ENCODE measurements at places on chromosomes 13 and 19.

DNA sequence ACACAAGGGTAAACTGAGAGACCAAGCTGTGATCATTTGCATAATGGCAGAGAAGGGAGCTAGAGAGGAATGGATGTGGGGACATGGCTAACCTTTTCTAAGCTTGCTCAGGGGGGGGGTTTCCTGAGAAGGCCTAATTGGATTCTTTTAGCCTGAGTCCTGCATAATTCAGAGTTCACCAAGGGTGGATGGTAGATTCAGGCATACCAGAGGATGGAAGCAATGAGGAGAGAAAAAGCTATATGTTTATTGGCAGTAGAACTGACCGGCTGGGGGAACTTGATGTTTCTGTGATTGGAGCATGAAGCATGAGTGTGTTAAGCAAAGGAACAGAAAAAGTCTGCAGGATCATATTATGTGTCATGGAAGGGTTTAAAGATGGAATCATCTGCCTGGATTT is 65.9 kb upstream of the KLF12 start:
- DNase-seq: no peak

- DNase-seq: no peak
Observed at GRCh38 chr19:57321751-57322150, 1.5 kb downstream of the ZNF543 start.

DNA sequence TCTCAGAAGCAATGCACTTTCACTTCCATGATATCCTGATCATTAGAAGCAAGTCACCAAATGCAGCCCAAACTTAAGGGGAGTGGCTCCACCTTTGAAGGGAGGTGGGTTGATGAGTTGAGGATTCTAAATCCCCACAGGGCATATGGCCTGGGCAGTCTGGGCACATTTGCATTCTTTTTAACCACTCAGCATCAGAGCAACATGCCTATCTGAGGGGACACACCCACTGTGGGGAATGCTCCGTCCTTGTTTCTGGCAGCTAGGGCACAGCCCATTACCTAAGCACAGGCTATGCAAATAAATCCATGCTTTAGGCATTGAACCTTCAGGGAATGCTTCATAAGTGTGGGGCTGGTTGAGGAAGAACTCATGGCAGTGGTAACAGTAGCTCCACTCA is 12.3 kb upstream of the SACS start:
- peak; percentile 22 for DNase-seq

DNA sequence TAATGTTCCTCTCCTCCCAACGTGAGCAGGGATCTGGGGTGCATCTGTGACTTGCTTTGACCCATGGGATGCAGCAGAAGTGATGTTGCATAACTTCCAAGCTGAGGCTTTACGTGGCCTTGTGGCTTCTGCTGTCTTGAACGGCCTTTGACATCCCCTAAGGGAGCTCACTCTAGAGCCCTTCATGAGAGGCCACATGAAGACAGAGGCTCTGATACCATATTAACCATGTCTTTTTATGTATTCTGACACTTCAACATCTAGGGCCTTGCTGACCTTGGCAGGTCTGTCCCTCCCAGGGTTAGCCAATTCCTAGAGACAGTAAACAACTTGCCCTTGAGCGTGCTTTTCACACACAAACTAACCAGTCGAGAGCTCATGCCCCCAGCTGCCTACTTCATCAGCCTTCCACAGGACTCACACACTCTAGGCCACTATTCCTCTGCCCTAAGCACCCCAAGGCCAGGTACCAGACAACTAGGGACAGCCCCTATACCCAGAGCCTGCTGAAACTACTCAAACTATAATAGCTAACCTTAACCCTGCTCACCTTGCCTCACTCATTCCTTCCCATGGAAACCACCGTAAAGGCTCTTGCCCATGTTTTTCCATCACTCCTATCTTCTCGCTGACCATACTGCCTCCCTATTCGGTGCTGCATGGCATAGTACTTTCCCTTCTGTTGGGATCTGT is 45.4 kb downstream of the CCDC70 start:
- DNase-seq: no peak

GRCh38 chr19:54462655-54463530 is 685 bp downstream of the LENG9 start:
- no peak for DNase-seq

DNA sequence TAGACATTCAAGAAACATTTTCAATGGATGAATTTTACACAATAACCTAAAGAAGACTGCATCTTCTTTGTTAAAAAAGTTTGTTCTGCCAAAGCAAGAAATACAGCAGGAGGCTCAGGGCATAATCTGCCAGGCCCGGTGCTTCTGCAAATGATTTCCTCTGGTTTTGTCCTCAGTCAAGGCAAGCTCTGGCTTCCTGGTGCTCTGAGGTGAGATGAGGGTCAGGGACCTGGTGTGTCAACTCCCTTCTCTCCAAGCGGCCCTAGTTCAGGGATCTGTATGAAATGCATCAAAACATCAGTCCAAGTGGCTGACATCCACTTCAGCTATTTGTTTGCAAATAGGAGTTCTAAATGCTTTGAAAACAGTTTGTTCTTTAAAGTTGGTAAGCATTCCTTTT is 31.6 kb downstream of the LACC1 start:
- no peak for DNase-seq

GRCh38 chr19:2588081-2588777 is 112.3 kb downstream of the GADD45B start:
- DNase-seq: no peak

GRCh38 chr19:32720216-32720935 is 809 bp downstream of the TDRD12 start:
- no peak for DNase-seq

DNA sequence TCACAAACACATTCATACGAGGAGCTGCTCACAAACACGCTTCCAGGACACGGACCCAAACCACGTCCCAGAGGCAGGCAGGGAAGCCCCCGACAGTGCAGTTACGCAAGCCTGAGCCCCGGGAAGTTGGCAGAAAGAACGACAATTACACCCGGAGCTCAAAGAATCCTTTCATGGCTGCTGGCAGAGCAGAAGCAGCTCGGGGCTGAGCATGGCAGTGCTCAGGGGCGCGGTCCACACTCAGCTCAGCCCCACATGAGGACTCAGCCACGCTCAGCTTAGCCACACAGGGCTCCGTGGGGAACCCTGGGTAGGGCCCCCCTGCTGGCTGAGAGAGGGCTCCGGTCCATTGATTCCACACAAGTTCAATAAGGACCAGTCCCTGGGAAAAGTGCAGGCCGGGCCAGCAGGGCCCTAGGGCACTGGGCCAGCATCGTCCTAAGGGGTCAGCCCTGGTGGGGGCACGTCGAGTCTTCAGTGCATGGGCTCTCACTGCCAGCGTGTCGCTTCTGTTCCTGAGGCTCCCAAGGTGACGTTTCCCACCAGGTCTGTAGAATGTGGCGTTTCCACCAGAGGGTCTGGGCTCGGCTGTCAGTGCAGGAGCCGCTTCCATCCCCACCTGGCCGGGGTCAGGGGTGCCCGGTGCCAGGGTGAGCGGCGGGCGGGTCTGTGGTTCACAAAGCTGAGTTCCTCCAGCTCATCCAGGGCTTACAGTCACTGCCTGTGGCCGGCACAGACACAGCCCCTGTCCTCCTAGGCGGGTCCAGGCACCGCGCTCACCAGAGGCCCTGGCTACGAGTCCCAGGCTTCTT is 23.1 kb downstream of the GAS6 start:
- DNase-seq: no peak

DNA sequence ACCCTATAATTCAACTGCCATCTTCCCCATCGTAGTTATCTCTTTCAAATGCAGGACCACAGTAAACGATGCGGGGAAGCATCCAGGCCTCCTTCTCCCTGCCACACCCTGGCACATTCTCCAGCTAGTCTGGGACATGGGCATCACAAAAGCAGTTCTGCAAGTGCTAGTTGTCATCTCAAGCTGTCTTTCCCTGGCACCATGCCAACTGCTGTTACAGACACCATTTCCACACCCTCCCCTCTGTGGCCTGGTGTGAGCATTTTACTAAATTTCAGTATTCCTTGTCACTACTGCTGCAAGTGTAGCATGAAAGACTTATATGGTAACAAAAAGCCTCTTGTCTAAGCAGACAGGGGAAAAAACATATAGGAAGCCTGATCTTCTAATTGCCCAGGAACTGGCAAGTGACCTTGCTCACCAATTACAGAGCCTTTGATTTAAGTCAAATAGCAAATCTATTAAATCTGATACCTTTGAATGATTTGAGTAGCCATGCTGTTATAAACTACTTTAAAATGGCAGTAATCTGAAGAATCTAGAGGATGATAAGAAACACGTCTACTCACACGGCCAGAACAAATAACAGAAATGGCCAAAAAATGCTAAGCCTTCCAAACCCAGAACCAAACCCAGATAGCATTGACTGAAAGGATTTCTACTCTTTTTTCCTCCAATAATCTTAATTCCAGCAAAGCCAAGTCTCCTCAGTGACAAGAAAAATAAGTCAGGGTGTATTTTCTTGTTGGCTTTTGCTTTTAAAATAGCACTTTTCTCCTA is 179.0 kb downstream of the NUFIP1 start:
- no peak for DNase-seq

DNA sequence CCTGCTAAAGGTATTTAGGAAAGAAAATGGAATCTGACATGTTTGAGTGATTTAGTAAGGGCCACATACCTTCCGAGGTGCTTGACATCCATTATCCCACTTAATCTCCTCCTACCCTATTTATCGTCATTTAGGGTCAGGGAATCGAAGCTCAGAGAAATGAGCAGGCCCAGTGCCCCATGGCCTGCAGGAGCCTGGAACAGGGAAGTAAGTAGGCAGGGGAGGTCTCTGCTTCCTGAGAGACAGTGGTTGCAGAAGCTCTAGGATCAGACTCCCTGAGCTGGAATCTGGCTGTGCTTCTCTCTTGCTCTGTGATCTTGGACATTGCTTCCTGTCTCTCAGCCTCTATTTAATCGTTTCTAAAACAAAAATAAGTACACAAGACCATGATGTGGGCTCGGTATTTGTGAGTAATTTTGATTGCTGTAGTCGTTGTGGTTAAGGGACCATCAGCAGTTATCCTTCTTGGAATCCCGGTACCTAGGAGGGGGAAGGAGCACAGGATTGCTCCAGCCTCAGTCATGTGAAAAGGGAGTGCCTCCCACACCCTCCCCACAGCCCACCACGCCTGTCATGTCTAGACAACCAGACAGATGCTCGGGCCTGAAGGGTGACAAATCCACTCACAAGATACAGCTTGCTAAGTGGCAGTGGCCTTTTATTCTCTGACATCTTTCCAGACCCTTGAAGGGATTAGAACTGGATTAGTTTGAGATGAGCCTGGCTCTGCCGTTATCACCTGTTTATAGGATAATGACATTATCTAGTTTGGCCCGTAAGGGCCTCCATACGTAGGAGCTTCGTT is 169.2 kb upstream of the TSHZ3 start:
- DNase-seq: peak; percentile 1

GRCh38 chr19:39507715-39508364 is 7.1 kb upstream of the SELENOV start:
- no peak for DNase-seq

- no peak for DNase-seq
Observed at GRCh38 chr13:83568019-83568418, 314.3 kb downstream of the SLITRK1 start.

- DNase-seq: no peak
Observed at GRCh38 chr19:40165362-40165937, 25.8 kb upstream of the MAP3K10 start.

GRCh38 chr13:114283576-114283975 is 2.2 kb downstream of the UPF3A start:
- no peak for DNase-seq

DNA sequence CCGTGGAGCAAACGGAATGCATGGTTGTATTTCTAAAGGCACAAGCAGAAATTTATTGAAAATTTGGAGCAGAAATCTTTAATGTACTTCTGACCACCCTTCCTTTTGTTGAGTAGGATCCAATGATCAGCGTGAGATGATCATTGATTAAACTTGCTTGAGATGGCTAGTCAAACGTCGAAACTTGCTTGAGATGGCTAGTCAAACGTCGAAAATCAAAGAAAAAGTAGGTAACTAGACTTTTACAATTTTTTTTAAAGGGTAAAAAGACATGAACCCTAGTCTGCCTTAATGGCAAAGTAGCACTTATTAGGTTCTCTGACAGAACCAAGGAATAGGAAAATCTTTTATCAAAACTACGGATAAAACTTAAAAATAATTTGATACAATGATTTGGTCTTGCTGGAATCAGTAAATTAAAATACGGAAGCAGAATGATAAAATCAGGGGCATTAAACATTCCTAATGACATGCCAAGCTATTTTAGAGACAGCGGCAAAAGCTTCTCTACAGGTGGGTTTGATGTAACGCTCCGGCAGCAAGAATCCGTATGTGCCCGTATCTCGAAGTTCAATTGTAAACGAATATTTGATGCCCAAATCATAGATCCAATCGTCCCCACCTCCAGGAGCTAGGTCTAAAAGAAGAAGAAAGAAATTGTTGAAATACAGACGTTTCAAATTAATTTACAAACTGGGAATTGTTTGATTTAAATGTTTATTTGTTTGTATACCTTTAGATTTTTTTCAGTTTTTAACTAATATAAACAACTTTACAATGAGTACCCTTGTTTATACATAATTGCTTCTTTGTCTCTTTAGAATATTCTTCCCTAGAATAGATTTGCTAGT is 841 bp upstream of the ZC3H13 start:
- DNase-seq: no peak

DNA sequence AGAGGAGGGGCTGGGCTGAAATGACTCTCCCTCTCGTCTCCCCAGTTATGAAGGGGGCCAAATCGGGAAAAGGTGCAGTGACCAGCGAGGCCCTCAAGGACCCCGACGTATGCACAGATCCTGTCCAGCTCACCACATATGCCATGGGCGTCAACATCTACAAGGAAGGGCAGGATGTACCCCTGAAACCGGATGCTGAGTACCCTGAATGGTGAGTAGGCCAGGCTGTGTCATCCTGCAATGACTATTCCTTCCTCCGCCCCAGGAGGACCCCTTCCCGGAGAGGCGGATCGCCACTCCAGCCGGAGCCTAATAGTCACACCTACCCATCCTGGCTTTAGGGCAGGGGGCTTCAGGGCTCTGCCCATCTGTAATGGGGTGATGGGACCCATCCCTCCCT is 2.6 kb downstream of the MRPL54 start:
- no peak for DNase-seq

DNA sequence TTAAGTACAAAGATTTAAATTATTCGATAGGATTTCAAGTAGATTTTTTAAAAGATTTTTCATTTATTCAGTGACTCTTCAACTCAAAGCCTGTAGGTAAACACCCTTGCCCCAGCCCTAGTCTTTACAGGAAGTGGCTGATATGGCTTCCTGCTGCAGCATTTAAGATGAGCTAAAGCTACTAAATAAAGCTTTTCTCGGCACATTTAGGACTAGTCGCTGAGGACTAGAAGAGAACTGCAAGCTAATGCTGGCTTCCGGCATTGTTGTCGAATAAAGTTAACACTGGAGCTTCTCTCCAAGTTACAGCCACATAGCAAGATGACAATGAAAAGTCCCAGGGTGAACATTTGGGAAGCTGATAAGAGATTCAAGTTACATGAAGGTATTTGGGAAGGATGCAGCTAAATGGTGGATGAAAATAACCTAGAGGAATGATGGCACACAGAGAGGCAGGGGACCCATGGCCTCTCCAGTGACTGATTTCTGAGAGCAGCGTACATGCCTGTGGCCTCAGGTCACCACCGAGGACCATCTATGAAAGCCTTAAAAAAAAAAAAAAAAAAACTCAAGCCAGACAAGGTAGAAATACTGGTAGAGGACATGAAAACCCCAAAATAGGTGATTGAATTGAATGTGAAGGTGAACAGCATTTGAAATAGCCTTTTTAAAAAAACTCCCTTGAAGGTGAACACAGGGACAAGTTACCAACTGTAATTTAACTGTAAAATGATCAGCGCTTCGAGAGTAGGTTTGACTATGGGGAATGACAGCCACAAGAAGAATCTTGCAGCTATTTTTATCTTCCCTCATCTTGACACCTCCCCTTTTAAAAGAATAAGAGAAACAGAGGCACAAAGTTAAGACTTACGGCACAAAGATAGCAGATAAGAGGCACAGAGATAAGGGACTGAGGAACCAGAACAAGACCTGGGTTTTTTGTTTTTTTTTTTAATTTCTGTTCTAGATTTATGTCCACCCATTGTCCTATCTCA is 155.4 kb downstream of the DCT start:
- no peak for DNase-seq

Measured in NCI-H524 treated with DMSO at 0.1 percent for 48 hours (cell line).